ENCODE measurements at places on chromosomes 6 and 20.

GRCh38 chr20:17762873-17763557, 63.2 kb downstream of the BANF2 start:
- no peak for DNase-seq
- peaks cover 1% of the 10 kb centered on the region for H3K27me3 ChIP-seq
- no peak overlapping the region for H3K4me3 ChIP-seq
- peaks cover 10% of the 10 kb centered on the region for H3K4me1 ChIP-seq
- H3K36me3 ChIP-seq, result no peaks in the 10 kb centered on the region

DNA sequence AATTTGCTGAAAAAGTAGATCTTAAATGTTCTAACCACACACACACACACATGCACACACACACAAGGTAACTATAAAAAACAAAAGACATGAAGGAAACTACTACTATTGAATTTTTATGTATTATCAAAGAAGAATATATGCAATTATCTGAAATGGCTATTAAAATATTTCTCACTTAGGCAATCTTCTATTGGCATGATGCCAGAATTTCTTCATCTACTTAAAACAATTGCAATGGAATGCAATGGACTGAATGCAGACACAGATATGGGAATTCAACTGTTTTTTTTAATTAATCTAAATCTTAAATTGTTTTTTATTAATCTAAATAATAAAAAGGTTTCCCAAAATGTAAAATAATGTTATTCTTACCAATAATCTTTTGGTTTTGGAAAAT, 152.6 kb upstream of the SMLR1 start:
- no peak overlapping the region for H3K27ac ChIP-seq
- peaks cover 5% of the 10 kb centered on the region for H3K4me1 ChIP-seq
- no peaks in the 10 kb centered on the region for H3K27me3 ChIP-seq
- peaks cover 8% of the 10 kb centered on the region for H3K36me3 ChIP-seq

GRCh38 chr20:14860410-14860814, 523.0 kb upstream of the FLRT3 start:
- no peak overlapping the region for H3K27ac ChIP-seq
- no peaks in the 10 kb centered on the region for H3K4me1 ChIP-seq
- no peak overlapping the region for H3K4me3 ChIP-seq

GRCh38 chr6:148866657-148867268, 119.9 kb downstream of the UST start:
- peaks cover 2% of the 10 kb centered on the region for H3K27me3 ChIP-seq
- peak overlapping the region; percentile 17 for H3K27ac ChIP-seq
- DNase-seq, result no peak
- H3K36me3 ChIP-seq, result no peaks in the 10 kb centered on the region
- H3K4me1 ChIP-seq, result peaks cover 30% of the 10 kb centered on the region

- DNase-seq, result no peak
- no peaks in the 10 kb centered on the region for H3K4me1 ChIP-seq
- H3K27me3 ChIP-seq, result no peaks in the 10 kb centered on the region
- no peak overlapping the region for H3K27ac ChIP-seq
- no peaks in the 10 kb centered on the region for H3K36me3 ChIP-seq
Measured at GRCh38 chr20:10846766-10847165, 173.0 kb upstream of the JAG1 start.

GRCh38 chr6:11346516-11346915, 114.0 kb upstream of the NEDD9 start:
- DNase-seq, result no peak
- peaks cover 91% of the 10 kb centered on the region for H3K4me1 ChIP-seq
- H3K36me3 ChIP-seq, result peaks cover 52% of the 10 kb centered on the region

- no peak overlapping the region for H3K4me3 ChIP-seq
- no peaks in the 10 kb centered on the region for H3K36me3 ChIP-seq
Measured at GRCh38 chr6:163646866-163647265, 232.3 kb downstream of the QKI start.

DNA sequence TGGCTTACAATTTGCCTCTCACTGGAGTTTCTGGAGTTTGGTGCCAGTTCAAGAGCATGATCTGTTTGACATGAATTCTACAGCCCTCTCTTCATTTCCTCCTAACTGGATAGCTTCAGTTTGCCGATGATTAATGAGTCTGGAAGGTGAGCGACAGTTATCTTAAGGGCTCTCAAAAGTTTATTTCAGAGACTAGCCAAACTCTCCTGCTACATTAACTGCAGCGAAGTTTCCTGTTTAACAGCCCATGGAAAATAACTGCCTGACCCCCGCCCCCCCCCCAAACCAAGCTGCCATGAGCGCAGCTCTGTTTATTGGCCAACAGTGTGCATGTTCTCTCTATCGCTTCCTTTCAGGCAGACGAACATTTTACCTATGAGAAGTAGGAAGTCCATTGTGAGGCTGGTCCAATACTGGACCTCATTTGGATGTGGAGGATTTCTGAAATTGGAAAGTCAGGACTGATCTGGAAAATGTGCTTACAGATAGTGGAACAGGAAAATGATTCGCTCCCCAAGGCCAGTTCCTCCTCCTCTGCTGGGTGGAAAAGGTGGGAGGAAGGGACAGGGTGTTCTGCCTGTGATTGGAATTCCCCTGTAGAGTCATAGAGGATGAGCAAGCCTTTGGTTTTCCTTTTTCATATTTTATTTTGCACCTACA, 522.2 kb upstream of the JAG1 start:
- no peak overlapping the region for H3K4me3 ChIP-seq
- H3K27ac ChIP-seq, result no peak overlapping the region
- DNase-seq, result no peak
- H3K27me3 ChIP-seq, result peaks cover under 1% of the 10 kb centered on the region
- H3K4me1 ChIP-seq, result peaks cover 7% of the 10 kb centered on the region
- no peaks in the 10 kb centered on the region for H3K36me3 ChIP-seq

- H3K4me3 ChIP-seq, result no peak overlapping the region
- DNase-seq, result no peak
- H3K4me1 ChIP-seq, result peaks cover 2% of the 10 kb centered on the region
- H3K36me3 ChIP-seq, result no peaks in the 10 kb centered on the region
- no peaks in the 10 kb centered on the region for H3K27me3 ChIP-seq
Measured at GRCh38 chr6:21749754-21750153, 156.2 kb downstream of the SOX4 start.

DNA sequence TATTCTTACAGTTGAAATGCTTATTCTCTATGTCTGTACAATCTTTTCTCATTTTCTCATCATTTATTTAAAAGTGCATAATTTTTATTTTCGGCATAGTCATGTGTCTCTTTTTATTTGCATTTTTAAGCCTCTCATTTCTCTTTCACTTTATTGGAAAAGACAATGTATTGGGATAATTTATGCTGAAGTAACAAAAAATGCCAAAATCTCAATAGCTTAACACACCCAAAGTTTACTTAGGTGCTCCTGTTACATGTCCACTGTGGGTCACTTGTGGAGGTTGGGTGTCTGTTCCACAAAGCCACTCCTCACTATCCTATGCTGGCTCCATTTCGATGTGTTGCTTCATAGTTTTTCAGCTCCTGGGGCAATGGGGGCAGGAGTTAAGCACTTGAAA, 638.7 kb downstream of the CD109 start:
- no peak for DNase-seq
- H3K4me1 ChIP-seq, result no peaks in the 10 kb centered on the region
- no peak overlapping the region for H3K27ac ChIP-seq
- H3K27me3 ChIP-seq, result no peaks in the 10 kb centered on the region

- no peaks in the 10 kb centered on the region for H3K4me1 ChIP-seq
- H3K27ac ChIP-seq, result no peak overlapping the region
- no peaks in the 10 kb centered on the region for H3K27me3 ChIP-seq
- peaks cover 1% of the 10 kb centered on the region for H3K36me3 ChIP-seq
- no peak for DNase-seq
Measured at GRCh38 chr6:168016721-168017525, 19.5 kb downstream of the KIF25 start.

DNA sequence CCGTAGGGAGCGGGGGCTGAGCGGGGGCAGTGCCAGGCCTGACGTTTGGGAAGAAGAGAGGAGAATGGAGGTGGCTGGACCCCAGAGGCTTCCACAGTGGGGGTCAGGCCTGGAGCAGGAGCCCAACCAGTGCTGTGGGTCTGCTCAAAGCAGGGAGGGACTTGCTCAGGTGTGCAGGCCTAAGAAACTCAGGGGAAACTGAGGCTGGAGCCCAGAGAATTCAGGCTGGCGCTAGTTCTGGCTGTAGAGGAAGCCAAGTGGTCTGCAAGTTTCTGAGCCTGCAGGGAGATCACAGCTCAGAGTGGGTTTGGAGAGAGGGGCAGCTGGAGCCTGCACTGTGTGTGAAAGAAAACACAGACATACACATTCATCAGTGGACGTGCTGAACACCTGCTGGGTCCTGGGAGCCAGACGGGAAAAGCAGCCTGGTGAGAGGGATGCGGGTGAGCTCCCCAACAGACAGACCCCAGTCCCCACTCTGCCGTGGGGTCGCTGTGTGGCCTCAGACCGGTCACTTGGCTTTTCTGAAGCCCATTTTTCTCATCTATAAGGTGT, 17.7 kb upstream of the FOXP4 start:
- peaks cover 26% of the 10 kb centered on the region for H3K27me3 ChIP-seq
- no peaks in the 10 kb centered on the region for H3K36me3 ChIP-seq
- H3K4me3 ChIP-seq, result no peak overlapping the region
- no peak for DNase-seq
- H3K4me1 ChIP-seq, result peaks cover 29% of the 10 kb centered on the region

GRCh38 chr6:46044881-46045617, 29.4 kb upstream of the CLIC5 start:
- H3K27me3 ChIP-seq, result no peaks in the 10 kb centered on the region
- no peak for DNase-seq
- peak overlapping the region; percentile 16 for H3K4me3 ChIP-seq
- peaks cover 14% of the 10 kb centered on the region for H3K4me1 ChIP-seq
- H3K27ac ChIP-seq, result peak overlapping the region; percentile 70
- H3K36me3 ChIP-seq, result no peaks in the 10 kb centered on the region

GRCh38 chr6:167394339-167394738, 69.5 kb downstream of the TTLL2 start:
- H3K4me1 ChIP-seq, result no peaks in the 10 kb centered on the region
- no peaks in the 10 kb centered on the region for H3K36me3 ChIP-seq
- H3K27me3 ChIP-seq, result no peaks in the 10 kb centered on the region

- H3K4me3 ChIP-seq, result no peak overlapping the region
- peaks cover 23% of the 10 kb centered on the region for H3K4me1 ChIP-seq
- peaks cover 11% of the 10 kb centered on the region for H3K27me3 ChIP-seq
- DNase-seq, result peak; percentile 32
- H3K27ac ChIP-seq, result no peak overlapping the region
- no peaks in the 10 kb centered on the region for H3K36me3 ChIP-seq
Measured at GRCh38 chr6:151723152-151723551, 84.3 kb upstream of the ESR1 start.

DNA sequence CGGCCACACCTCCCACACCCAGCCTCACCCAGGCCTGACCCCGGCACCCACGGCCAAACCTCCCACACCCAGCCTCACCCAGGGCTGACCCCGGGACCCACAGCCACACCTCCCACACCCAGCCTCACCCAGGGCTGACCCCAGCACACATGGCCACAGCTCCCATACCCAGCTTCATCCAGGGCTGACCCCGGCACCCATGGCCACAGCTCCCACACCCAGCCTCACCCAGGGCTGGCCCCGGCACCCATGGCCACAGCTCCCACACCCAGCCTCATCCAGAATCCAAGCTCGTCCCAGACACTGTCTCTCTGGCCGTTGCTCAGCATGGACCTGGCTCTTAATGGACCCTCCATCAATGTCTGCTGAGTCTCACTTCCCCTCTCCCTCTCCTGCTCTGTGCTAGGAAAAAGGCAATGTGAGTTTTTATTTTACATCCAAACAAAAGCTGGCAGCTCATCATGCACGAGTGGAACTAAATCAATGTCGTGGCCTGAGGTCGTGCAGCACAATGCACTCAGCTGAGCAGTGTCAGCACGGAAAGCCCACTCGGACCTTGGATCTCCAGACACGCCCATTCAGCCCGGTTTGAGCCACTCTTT, 36.1 kb downstream of the NINL start:
- no peak for DNase-seq
- no peaks in the 10 kb centered on the region for H3K27me3 ChIP-seq
- no peak overlapping the region for H3K4me3 ChIP-seq
- H3K4me1 ChIP-seq, result no peaks in the 10 kb centered on the region
- no peaks in the 10 kb centered on the region for H3K36me3 ChIP-seq
- H3K27ac ChIP-seq, result no peak overlapping the region

GRCh38 chr6:5552243-5552642, 290.9 kb downstream of the FARS2 start:
- H3K27me3 ChIP-seq, result no peaks in the 10 kb centered on the region
- no peak overlapping the region for H3K27ac ChIP-seq
- H3K36me3 ChIP-seq, result peaks cover 38% of the 10 kb centered on the region
- DNase-seq, result no peak
- H3K4me1 ChIP-seq, result no peaks in the 10 kb centered on the region

DNA sequence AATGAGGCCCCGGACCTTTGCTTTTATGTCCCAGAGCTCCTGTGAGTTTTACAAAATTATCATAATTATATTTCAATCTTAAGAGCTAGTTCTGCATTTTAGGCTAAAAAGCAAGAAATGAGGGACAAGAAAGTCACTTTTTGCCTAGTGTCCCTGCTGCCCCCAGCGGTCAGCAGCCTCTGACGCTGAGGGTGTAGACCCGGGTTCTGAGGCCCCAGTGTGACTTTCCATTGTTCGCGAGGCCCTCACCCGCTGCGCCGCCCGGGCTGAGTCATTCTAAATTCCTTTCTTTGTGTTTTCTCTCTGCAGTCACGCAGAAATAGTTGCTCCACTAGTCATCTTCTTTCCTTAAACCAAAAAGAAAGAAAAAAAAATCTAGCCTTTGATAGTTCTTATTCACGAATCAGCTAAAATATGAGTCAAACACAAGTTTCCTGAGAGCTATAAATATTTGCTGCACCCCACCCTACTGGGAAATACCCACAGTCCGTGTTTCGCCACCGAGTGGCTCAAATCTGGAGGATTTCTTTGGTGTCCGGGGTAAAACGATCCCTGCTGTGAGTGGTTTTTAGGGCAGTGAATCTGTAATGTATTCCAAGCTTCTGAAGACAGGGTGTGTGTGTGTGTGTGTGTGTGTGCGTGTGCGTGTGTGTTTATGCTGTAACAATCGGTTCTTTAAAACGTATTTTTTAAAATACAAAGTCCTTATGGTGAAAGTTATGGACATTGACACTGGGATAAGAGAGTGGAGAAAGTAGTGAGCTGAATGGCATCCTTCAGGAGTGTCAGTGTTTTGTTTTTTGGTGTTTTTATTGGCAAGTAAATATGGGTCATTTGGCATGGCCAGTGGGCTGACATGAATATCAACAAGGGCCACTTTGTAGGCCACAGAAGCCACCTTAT, 59.7 kb upstream of the EEF1A1 start:
- peaks cover 7% of the 10 kb centered on the region for H3K36me3 ChIP-seq
- H3K4me1 ChIP-seq, result peaks cover 38% of the 10 kb centered on the region
- peak overlapping the region; percentile 100 for H3K27ac ChIP-seq
- H3K4me3 ChIP-seq, result peak overlapping the region; percentile 83
- DNase-seq, result peak; percentile 80

GRCh38 chr20:47205577-47206123, 150.8 kb downstream of the ZMYND8 start:
- no peak overlapping the region for H3K4me3 ChIP-seq
- H3K27me3 ChIP-seq, result no peaks in the 10 kb centered on the region
- H3K36me3 ChIP-seq, result peaks cover 9% of the 10 kb centered on the region
- H3K4me1 ChIP-seq, result no peaks in the 10 kb centered on the region

GRCh38 chr20:63553933-63554290, at the start of gene FNDC11:
TSS of gene FNDC11 (plus strand) at chr20:63554159. CDS start at chr20:63555664, 1,505 bp downstream.
- H3K4me3 ChIP-seq, result peak within 1 kb of the TSS; percentile 34
- peaks cover 11% of the 10 kb centered on the region for H3K4me1 ChIP-seq

All from activated naive CD8-positive, alpha-beta T cell treated with anti-CD3 and anti-CD28 coated beads, Interleukin-2, amount 50 U/mL, for 24 hours (primary cell).